Right atrium auricular region (tissue), 2 donors: ENCODE measurements at places on chromosomes 13 and 19. TPM values are rescaled to one million over a fixed set of nuclear protein-coding genes. Genes with fewer than 3 reads are reported as not detected.

- DNase-seq = no peak
- H3K27me3 ChIP-seq = no peaks in the 10 kb centered on the region
- H3K36me3 ChIP-seq = no peaks in the 10 kb centered on the region
- H3K4me3 ChIP-seq = no peak overlapping the region
- peaks cover 8% of the 10 kb centered on the region for H3K4me1 ChIP-seq
These were observed 7.6 kb downstream of the SERPINE3 start for GRCh38 chr13:51347099-51347498.

DNA sequence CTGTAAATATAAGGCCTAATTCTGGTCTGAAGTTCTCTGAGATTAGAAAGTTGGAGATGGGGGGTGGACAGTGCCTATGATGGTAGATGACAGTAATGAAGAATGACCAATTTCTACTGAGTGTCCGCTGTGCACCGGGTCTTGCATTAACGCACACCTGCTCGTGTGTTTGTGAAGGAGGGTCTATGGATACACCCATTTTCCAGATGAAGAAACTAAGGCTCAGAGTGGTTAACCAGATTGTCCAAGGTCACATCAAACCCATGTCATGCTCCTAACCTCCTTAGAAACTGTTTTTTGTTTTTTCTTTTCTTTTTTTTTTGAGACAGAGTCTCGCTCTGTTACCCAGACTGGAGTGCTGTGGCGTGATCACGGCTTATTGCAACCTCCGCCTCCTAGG lies 13.7 kb downstream of the AXL start:
- no peaks in the 10 kb centered on the region for H3K27me3 ChIP-seq
- no peak overlapping the region for H3K27ac ChIP-seq
- H3K4me3 ChIP-seq = no peak overlapping the region
- no peaks in the 10 kb centered on the region for H3K4me1 ChIP-seq
- DNase-seq = no peak
- H3K36me3 ChIP-seq = peaks cover 41% of the 10 kb centered on the region

DNA sequence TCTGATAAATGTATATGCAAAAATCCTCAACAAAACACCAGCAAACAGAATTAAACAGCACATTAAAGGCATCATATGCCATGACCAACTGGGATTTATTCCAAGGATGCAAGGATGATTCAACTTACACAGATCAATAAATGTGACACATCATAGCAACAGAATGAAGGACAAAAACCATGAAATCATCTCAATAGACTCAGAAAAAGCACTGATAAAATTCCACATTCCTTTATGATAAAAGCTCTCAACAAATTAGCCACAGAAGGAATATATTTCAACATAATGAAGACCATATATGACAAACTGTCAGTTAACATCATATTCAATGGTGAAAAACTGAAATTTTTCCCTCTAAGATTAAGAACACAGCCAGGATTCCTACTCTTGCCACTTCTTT lies 691.6 kb downstream of the DIAPH3 start:
- no peaks in the 10 kb centered on the region for H3K27me3 ChIP-seq
- no peak overlapping the region for H3K4me3 ChIP-seq
- no peaks in the 10 kb centered on the region for H3K36me3 ChIP-seq
- no peaks in the 10 kb centered on the region for H3K4me1 ChIP-seq
- DNase-seq = no peak

GRCh38 chr19:44315883-44316282 lies 11.1 kb upstream of the ZNF235 start:
- no peaks in the 10 kb centered on the region for H3K4me1 ChIP-seq
- H3K27me3 ChIP-seq = no peaks in the 10 kb centered on the region
- no peak overlapping the region for H3K4me3 ChIP-seq
- DNase-seq = no peak
- H3K36me3 ChIP-seq = no peaks in the 10 kb centered on the region

The GRK1 gene
- total RNA-seq = not detected

DNA sequence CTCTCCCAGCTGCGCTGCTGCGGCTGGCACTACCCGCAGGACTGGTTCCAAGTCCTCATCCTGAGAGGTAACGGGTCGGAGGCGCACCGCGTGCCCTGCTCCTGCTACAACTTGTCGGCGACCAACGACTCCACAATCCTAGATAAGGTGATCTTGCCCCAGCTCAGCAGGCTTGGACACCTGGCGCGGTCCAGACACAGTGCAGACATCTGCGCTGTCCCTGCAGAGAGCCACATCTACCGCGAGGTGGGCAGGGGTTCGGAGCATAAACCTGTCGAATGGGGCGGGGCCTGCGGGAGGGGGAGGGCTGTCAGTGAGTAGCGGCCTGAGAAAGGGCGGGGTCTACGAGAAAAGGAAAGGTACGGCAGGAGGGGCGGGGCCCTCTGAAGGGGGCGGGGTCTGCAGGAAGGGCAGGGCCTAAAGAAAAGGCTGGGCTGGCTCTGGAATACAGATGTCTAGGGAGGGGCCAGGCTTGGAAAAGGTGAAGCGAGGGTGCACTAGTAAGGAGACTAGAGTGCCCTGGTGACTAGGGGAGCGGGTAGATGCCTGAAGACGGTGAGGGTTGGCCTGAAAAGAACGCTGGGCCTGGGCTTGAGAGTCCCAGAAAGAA lies 3.6 kb downstream of the CD37 start:
- peaks cover 36% of the 10 kb centered on the region for H3K4me1 ChIP-seq
- H3K4me3 ChIP-seq = peak overlapping the region; percentile 35
- H3K36me3 ChIP-seq = peaks cover 22% of the 10 kb centered on the region
- peak; percentile 71 for DNase-seq
- H3K27me3 ChIP-seq = no peaks in the 10 kb centered on the region

The ZNF665 gene
- 1.1 TPM for total RNA-seq

- no peak overlapping the region for H3K27ac ChIP-seq
- no peaks in the 10 kb centered on the region for H3K27me3 ChIP-seq
- no peaks in the 10 kb centered on the region for H3K36me3 ChIP-seq
- H3K4me1 ChIP-seq = no peaks in the 10 kb centered on the region
- H3K4me3 ChIP-seq = no peak overlapping the region
- no peak for DNase-seq
These were observed 25.0 kb downstream of the KBTBD6 start for GRCh38 chr13:41107584-41108014.

The BRCA2 gene
- 0.15 TPM for total RNA-seq

DNA sequence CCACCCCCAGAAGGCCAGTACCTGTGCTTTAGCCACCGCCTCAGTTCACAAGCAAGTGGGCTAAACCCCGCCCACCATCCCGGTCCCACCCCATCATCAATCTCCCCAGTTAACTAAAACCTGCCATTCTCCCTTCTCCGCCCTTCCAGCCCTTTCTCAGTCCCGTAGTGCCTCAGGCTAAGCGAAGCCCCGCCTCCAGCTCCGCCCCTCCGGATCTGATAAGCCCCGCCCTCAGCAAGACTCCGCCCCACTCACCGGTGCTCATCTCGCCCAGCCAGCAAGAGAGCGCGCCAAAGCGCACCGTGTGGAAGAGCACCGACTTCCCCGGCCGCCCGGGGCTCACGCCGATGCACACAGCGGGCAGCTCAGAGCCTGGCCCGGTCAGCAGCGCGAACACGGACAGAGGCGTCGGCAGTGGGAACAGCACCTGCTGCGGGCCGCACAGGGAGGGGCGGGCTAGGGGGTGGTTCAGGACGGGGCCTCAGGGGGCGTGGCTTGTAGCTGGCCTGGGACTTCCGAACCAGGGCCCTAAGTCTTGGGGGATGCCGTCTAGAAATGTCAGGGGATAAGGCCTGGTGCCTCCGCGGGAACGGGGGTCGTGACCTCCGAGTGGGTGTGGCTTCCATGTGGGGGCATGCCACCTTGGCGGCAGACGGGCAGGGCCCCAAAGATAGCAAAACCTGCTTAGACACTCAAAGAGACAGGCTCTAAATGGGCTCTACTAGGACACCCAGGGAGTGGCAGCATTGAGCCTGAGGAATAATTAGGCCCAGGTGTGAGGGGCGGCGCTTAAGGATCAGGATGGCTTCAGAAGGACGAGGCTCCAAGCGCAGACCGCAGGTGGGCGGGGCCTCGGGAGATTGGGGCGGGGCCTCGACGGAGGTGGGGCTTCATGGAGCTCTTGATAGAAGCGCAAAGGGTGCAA lies 21.4 kb downstream of the MAP4K1 start:
- no peaks in the 10 kb centered on the region for H3K27me3 ChIP-seq
- H3K4me3 ChIP-seq = no peak overlapping the region
- no peaks in the 10 kb centered on the region for H3K4me1 ChIP-seq
- H3K36me3 ChIP-seq = no peaks in the 10 kb centered on the region
- DNase-seq = no peak

The NKG7 gene
- total RNA-seq = 1.8 TPM

The CLEC17A gene
- not detected for total RNA-seq

DNA sequence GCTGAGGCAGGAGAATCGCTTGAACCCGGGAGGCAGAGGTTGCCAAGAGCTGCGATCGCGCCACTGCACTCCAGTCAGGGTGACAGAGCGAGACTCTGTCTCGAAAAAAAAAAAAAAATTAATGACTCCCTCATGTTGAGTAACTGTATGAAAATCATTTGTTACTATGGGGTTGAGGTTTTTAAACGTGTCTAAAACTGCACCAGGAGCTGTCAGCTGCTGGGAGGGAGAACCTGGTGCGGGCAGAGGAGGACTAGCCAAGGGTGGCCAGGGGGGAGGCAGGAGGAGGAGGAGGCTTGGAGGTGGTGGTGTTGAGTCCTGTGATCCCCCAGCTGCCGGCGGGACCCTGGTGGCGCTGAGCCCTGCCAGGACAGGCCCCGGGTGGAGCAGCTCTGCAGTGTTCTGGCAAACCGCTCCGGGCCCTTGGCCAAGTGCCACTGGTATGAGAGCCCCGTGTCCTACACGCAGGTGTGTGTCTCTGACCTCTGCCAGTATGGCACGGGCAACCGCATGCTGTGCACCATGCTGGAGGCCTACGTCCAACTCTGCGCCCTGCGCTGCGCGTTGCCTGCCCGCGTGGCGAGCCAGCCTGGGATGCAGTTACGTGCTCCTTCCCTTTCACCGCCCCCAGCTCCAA lies 17.1 kb upstream of the FXYD3 start:
- no peaks in the 10 kb centered on the region for H3K27me3 ChIP-seq
- no peak overlapping the region for H3K27ac ChIP-seq
- H3K4me1 ChIP-seq = no peaks in the 10 kb centered on the region
- no peak for DNase-seq
- H3K36me3 ChIP-seq = no peaks in the 10 kb centered on the region

GRCh38 chr19:15675560-15675959 lies 2.7 kb downstream of the CYP4F12 start:
- no peak overlapping the region for H3K27ac ChIP-seq
- H3K36me3 ChIP-seq = no peaks in the 10 kb centered on the region
- no peak overlapping the region for H3K4me3 ChIP-seq
- no peaks in the 10 kb centered on the region for H3K27me3 ChIP-seq
- no peak for DNase-seq

The FFAR2 gene
- total RNA-seq = not detected

DNA sequence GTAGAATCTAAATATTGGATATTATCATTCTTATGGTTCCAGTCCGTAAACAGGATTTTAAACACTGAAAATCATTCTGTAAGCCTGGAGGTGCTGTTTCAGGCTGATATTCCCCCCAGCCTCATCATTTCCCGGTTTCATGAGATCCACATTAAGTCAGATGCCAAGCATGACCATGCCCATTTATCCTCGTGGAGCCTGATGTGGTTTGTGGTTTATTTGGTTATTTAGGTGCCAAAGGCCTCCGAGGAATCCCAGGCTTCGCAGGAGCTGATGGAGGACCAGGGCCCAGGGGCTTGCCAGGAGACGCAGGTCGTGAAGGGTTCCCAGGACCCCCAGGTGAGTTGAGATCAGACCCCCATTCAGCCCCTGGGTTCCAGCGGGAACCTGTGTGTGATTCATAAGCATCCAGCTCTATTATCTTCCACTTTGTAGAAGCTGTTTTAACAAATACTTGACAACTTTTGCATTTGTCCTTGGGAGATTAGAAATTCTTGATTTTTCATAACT lies 92.5 kb downstream of the RAB20 start:
- H3K4me3 ChIP-seq = no peak overlapping the region
- peaks cover 99% of the 10 kb centered on the region for H3K36me3 ChIP-seq
- H3K27ac ChIP-seq = no peak overlapping the region
- DNase-seq = no peak
- H3K27me3 ChIP-seq = no peaks in the 10 kb centered on the region

The TYROBP gene
- total RNA-seq = 85.4 TPM

GRCh38 chr13:92989301-92989700 lies 237.3 kb upstream of the GPC6 start:
- H3K27me3 ChIP-seq = no peaks in the 10 kb centered on the region
- no peaks in the 10 kb centered on the region for H3K4me1 ChIP-seq
- H3K36me3 ChIP-seq = no peaks in the 10 kb centered on the region
- no peak overlapping the region for H3K4me3 ChIP-seq
- DNase-seq = no peak
- no peak overlapping the region for H3K27ac ChIP-seq

GRCh38 chr19:8329996-8330395 lies 8.7 kb downstream of the RPS28 start:
- H3K4me1 ChIP-seq = peaks cover 21% of the 10 kb centered on the region
- H3K4me3 ChIP-seq = no peak overlapping the region
- no peak for DNase-seq
- no peak overlapping the region for H3K27ac ChIP-seq
- peaks cover 9% of the 10 kb centered on the region for H3K27me3 ChIP-seq
- no peaks in the 10 kb centered on the region for H3K36me3 ChIP-seq

- H3K27me3 ChIP-seq = no peaks in the 10 kb centered on the region
- H3K4me1 ChIP-seq = no peaks in the 10 kb centered on the region
- H3K36me3 ChIP-seq = no peaks in the 10 kb centered on the region
- DNase-seq = no peak
- H3K27ac ChIP-seq = no peak overlapping the region
These were observed 269.6 kb downstream of the SLITRK5 start for GRCh38 chr13:87940776-87941175.

The ZNF99 gene
- 0.11 TPM for total RNA-seq

The SSBP4 gene
- 31.7 TPM for total RNA-seq

DNA sequence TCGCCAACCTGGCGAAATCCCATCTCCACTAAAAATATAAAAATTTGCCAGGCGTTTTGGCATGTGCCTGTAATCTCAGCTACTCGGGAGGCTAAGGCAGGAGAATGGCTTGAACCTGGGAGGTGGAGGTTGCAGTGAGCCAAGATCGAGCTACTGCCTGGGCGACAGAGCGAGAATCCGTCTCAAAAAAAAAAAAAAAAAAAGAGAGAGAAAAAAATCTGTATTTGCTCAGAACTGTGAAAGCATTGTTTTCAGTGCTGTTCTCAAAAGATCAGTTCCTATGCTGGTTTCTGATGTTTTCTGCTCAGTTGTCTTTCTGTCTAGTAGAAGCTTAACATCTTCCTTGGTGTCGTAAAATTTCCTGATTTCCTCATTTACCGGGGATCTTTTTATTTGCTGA lies 2.5 kb downstream of the SF3A2 start:
- H3K4me1 ChIP-seq = peaks cover 68% of the 10 kb centered on the region
- H3K36me3 ChIP-seq = peaks cover 9% of the 10 kb centered on the region
- H3K27ac ChIP-seq = peak overlapping the region; percentile 71
- DNase-seq = no peak

The GJB2 gene
- total RNA-seq = not detected

The IRGC gene
- total RNA-seq = not detected

GRCh38 chr19:44729516-44730033 lies 18.9 kb upstream of the BCL3 start:
- H3K27ac ChIP-seq = no peak overlapping the region
- no peaks in the 10 kb centered on the region for H3K36me3 ChIP-seq
- no peak overlapping the region for H3K4me3 ChIP-seq
- peaks cover 11% of the 10 kb centered on the region for H3K4me1 ChIP-seq
